ENCODE measurements at places on chromosomes 11 and 22. TPM values are rescaled to one million over a fixed set of nuclear protein-coding genes. Genes with fewer than 3 reads are reported as not detected.

Gene ADAMTS8
- total RNA-seq, result 0.40 TPM

Gene TNNI2
- total RNA-seq, result 0.55 TPM

Gene SWAP70
- total RNA-seq, result 18.9 TPM

Gene MICAL2
- total RNA-seq, result 8.3 TPM

Gene MYOD1
- total RNA-seq, result not detected

Gene HBG1
- not detected for total RNA-seq

Gene C11orf42
- not detected for total RNA-seq

Gene OR52H1
- total RNA-seq, result 0.26 TPM

Gene KRTAP5-2
- total RNA-seq, result not detected

Gene KRTAP5-1
- not detected for total RNA-seq

Gene TSPAN32
- 3.4 TPM for total RNA-seq

Gene TCN1
- 3.2 TPM for total RNA-seq

Gene CRYBB2
- total RNA-seq, result 0.81 TPM

Gene OSBP
- total RNA-seq, result 42.7 TPM

Gene DDIAS
- total RNA-seq, result 7.8 TPM

Gene ALKBH3
- 19.8 TPM for total RNA-seq

Gene P2RY6
- total RNA-seq, result 0.14 TPM

Gene UBQLN3
- not detected for total RNA-seq

Gene IL17REL
- total RNA-seq, result not detected

Gene SMIM38
- total RNA-seq, result 0.65 TPM

Gene PAX6
- total RNA-seq, result 7.6 TPM

Gene SUSD2
- 0.75 TPM for total RNA-seq

Gene SEC14L6
- 3.7 TPM for total RNA-seq

Gene OR4B1
- total RNA-seq, result not detected

Gene GLYAT
- total RNA-seq, result not detected

Gene CAPRIN1
- total RNA-seq, result 325 TPM

Gene OR8B8
- total RNA-seq, result not detected

Gene SCGB1D2
- not detected for total RNA-seq

Gene PKDREJ
- not detected for total RNA-seq

Gene C11orf68
- 23.9 TPM for total RNA-seq

Gene PDGFD
- 8.0 TPM for total RNA-seq

Gene GRK3
- 26.0 TPM for total RNA-seq

Gene OR4A16
- not detected for total RNA-seq

Gene KCNC1
- total RNA-seq, result 0.67 TPM

Gene MISFA
- total RNA-seq, result 8.4 TPM

Gene GPR83
- 0.62 TPM for total RNA-seq

Gene GPHA2
- 0.41 TPM for total RNA-seq

Gene LMNTD2
- 19.3 TPM for total RNA-seq

Gene CD3D
- not detected for total RNA-seq

Gene ISX
- total RNA-seq, result 8.9 TPM

Gene BCO2
- total RNA-seq, result 3.6 TPM

Gene YAP1
- 199 TPM for total RNA-seq

Gene UPB1
- 0.75 TPM for total RNA-seq

Gene MAJIN
- total RNA-seq, result not detected

Gene EHF
- 18.6 TPM for total RNA-seq

Gene NRXN2
- total RNA-seq, result 0.60 TPM

Gene MPZL3
- total RNA-seq, result 7.4 TPM

Gene OR6A2
- 0.24 TPM for total RNA-seq

Gene GLYATL1
- total RNA-seq, result 25.3 TPM

Gene GLYATL2
- total RNA-seq, result 0.60 TPM

Gene KRTAP5-4
- total RNA-seq, result not detected

Gene CHCHD10
- total RNA-seq, result 39.5 TPM

Gene YPEL4
- 0.22 TPM for total RNA-seq

Gene MIAT
- 1.3 TPM for total RNA-seq

Gene APOL5
- not detected for total RNA-seq

Gene PIM3
- 19.0 TPM for total RNA-seq

Measured in progenitor cell of endocrine pancreas (in vitro differentiated cells).